Stimulated activated CD8-positive, alpha-beta memory T cell treated with anti-CD3 and anti-CD28 coated beads, Interleukin-2, amount 100 ng/mL, for 1 hour (primary cell): ENCODE measurements at places on chromosomes 7 and 10.

- no peak for DNase-seq
These were observed 24.0 kb upstream of the EEPD1 start for GRCh38 chr7:36129048-36129534.

DNA sequence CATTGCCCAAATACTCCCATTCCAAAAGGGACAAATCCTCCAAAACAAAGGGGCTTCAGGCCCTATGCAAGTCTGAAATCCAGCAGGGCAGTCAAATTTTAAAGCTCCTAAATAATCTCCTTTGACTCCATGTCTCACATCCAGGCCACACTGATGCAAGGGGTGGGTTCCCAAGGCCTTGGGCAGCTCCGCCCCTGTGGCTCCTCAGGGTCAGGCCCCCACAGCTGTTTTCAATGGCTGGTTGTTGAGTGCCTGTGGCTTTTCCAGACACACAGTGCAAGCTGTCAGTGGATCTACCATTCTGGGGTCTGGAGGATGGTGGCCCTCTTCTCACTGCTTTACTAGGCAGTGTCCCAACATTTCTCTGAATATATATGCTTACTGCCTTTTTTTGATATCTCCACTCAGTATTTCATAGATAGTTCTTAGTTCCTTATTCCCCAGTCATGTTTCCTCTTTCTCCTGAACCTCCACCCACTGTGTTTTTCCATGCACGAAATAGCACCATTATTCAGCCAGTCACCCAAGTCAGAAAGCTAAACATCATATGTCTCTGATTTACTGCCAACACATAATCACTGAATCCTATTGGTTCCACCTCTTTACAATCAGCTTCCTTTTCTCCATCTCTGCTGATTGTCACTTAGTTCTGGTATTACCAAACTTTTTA is 172.6 kb upstream of the CACNA2D1 start:
- DNase-seq: no peak

GRCh38 chr7:105963038-105963667 is at the start of gene CDHR3:
CDHR3 (plus strand) TSS chr7:105963264; CDS start chr7:105963319, 55 bp downstream.
- DNase-seq: no peak

DNA sequence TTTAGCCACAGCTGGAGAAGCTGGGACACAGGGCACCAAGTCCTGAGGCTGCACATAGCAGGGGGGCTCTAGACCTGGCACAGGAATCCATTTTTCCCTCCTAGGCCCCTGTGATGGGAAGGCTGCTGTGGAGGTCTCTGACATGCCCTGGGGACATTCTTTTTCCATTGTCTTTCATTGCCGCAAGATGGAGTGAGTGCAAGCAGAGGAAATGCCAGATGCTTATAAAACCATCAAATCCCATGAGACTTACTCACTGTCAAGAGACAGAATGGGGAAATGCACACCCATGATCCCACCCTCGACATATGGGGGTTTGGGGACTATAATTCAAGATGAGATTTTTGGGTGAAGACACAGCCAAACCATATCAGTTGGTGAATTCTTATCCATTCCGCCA is 94.7 kb upstream of the FERD3L start:
- DNase-seq: no peak

DNA sequence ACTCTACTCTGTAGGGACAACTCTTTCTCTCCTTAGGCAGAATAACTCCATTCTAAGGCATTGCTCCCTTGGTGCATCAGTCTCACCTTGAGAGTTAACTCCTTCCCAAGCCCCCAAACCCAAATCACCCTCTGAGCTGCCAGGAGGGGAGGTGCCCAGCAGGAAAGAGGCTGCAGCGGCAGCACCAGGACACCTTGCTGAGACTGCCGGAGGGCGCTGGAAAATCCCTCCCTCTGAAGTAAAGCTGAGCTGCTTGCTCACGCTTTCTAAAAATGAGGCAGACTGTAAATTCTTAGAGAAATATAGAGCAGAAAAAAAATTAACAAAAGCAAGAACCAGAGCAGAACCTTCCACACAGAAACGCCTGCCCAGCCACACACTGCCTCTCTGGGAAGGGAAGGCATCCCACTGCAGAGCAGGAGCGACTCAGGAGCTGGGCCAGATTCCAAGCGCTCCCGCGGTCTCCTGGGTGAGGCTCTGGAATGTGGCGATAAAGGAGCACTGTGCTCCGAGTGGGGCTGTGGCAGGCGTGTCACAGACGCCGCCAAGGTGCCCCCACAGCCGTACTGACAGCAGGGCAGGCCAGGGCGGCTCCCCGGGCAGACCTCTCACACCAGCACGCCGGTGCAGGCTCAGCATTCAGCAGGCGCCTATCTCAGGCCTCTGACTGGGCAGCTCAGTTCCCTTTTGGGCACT is 202.1 kb downstream of the TNS3 start:
- no peak for DNase-seq

GRCh38 chr7:56040730-56041129 is 10.5 kb downstream of the PSPH start:
- no peak for DNase-seq
